Neural progenitor cell (in vitro differentiated cells): ENCODE measurements at places on chromosomes 6 and 20.

- DNase-seq: no peak
Observed at GRCh38 chr20:21523281-21523868, 9.5 kb upstream of the NKX2-2 start.

DNA sequence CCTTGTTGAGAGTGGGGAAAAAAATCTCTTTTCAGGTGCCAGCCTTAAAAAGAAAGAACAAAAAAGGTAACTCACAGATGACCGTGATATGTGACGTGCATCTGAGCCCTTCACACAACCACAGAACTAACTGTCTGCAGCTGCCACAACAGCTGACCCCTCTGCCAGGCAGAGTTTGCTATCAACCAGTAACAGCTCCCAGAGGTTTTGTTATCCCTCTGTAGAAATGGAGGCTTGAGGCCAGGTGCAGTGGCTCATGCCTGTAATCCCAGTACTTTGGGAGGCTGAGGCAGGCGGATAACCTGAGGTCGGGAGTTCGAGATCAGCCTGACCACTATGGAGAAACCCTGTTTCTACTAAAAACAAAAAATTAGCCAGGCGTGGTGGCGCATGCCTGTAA lies 42.8 kb downstream of the SLC52A3 start:
- DNase-seq: no peak

GRCh38 chr6:3569816-3570215 lies 113.0 kb upstream of the SLC22A23 start:
- DNase-seq: no peak

- no peak for DNase-seq
Observed at GRCh38 chr20:36988494-36988966, 37.0 kb upstream of the SAMHD1 start.

- no peak for DNase-seq
Observed at GRCh38 chr6:135566311-135567068, 69.0 kb upstream of the AHI1 start.

- DNase-seq: no peak
Observed at GRCh38 chr20:54266844-54267243, 59.0 kb downstream of the PFDN4 start.

DNA sequence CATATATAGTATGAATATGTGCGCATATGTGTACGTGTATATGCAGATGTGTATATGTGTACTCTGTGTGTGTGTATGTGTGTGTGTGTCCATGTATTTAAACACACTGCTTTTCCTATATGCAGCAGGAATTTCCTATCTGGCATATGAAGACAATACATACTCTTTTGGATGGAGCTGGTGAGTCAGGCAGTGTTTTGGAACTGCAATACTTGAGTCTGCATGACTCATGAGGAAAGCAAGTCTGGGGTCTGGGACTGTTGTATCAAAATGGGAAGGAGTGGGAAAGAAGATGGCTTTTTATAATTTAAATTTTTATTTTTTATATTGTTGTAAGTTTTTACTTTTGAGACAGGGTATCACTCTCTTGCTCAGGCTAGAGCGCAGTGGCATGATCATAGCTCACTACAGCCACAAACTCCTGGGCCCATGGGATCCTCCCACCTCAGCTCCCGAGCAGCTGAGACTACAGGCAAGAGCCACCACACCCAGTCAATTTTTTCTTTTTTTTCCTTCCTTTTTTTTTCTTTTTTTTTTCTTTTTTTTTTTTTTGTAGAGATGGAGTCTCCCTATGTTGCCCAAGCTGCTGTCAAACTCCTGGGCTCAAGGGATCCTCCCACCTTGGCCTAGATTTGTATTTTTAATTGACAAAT lies 72.2 kb downstream of the ATXN1 start:
- DNase-seq: no peak

DNA sequence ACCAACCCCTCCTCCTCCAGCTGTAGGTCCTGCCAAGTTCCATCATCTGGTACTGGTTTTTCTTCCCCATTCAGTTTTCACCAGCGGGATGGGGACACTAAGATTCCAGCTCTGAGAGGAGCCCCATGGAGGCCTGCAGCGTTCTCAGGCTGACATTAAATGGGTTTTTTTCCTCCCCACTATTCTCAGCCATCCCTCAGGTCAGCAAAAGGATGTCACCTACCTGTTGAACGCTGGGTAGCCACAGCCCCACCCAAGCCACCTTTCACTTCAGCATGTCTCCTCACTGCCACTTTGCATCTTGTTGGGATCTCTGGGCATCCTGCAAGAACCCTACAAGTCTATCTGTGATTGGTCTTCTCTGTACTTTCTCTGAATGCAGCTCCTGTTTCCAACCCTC lies 6.8 kb downstream of the KCNK17 start:
- no peak for DNase-seq

- DNase-seq: no peak
Observed at GRCh38 chr20:62266340-62266739, 28.0 kb downstream of the OSBPL2 start.

DNA sequence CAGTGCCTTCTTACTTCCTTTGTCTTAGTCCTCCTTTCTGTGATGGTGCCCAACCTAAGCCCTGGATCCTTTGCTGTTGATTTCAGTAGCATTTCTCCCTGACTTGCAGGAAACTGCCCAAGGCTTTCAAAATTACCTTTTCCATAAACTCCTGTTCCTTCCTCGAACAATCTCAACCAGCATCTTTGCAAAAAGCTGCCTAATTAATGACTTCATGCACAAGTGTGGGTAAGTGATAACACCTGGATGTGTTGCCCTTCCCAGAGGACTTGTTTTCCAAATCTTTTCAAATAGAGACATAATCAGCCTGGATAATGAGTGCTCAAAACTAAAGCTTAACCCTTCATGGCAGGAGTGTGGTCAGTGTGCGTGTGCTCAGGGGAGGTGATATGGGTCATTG lies 118.0 kb downstream of the PCSK2 start:
- no peak for DNase-seq

DNA sequence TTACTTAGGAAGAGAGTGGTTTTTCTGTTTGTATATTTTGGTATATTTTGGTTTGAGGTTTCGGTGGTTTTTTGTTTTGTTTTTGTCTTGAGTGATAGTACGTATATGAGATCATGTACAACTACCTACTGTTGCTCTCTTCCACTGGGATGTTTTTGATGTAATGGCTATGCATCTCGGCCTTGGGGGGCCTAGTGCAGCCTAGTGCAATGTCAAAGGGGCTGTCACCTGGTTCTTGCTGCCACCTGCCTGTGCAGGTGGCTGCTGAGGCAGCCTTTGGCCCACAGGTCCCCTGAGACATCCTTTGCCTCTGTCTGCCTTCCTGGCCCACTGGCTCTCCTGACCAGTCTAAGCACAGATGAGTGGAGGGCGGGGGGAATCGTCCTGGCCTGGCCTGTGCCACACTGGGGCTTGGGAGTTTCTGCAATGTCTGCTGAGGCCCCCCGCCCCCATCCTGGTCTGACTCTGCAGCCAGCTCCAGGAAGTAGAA lies 546.6 kb downstream of the CD83 start:
- no peak for DNase-seq

- no peak for DNase-seq
Observed at GRCh38 chr20:24620937-24621519, 151.6 kb downstream of the SYNDIG1 start.

GRCh38 chr6:72824833-72825232 lies 203.0 kb downstream of the KCNQ5 start:
- no peak for DNase-seq

- DNase-seq: no peak
Observed at GRCh38 chr6:38935051-38935450, 113.5 kb upstream of the GLP1R start.

- DNase-seq: no peak
Observed at GRCh38 chr6:135334169-135334568, 153.1 kb downstream of the MYB start.

GRCh38 chr20:36017048-36017951 lies 48.9 kb downstream of the CNBD2 start:
- DNase-seq: no peak

DNA sequence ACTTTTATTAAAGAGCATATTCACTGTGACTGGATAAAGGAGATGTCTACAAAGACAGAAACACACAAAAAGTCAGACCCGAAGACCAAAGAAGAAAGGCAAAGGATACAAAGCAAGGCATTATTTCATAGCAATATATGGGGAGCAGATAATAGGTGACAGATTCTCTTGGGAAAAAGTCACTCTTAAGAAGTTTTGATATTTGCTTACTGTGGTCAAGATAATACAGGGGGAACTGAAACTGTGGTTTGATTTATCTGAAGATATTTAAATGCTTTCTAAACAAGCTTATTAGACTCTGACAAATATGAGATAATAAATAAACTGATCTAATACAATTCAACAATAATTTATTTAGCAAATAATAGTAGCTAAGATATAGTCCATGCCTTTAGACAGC lies 14.7 kb downstream of the CYP39A1 start:
- DNase-seq: no peak

GRCh38 chr6:127102299-127102698 lies 16.2 kb upstream of the RSPO3 start:
- no peak for DNase-seq

- DNase-seq: no peak
Observed at GRCh38 chr6:19013026-19013705, 626.0 kb downstream of the RNF144B start.

DNA sequence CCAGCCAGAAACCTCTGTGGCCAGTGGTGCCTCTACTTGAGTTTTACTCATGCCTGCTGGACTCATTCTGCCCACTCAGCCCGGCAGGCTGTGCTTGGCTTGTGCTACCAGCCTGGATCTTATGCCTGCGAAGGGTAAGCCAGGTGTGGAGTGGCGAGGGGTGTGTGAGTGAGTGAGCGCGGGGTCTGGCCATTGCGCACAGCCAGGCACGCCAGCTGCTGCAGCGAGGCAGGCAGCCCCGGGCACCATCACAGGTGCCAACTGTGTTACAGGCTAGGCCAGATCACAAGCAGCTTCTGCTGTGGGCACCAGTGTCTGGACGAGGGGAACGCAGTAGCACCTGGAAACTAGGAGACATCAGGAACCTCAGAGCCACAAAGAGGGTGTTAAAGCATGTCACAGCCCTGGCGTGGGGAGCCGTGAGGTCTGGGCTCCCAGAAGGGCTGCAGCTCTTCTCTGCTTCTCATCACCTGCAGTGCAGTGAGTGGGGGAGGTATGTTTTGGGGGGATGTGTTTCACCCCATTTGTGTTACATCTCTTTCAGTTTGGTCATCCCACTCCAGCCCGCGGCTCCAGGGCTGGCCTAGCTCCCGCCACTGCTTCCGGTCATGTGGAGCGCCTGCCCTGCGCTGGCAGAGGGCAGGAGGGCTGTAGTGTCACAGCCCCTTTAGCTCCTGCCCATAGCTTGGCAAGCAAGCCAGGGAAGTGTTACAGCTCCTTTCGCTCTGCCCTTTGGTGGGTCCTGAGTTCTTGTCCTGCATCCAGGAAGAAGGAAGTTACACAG lies 379.7 kb upstream of the IMPG1 start:
- DNase-seq: no peak

GRCh38 chr6:129733290-129733689 lies 23.3 kb upstream of the ARHGAP18 start:
- no peak for DNase-seq

DNA sequence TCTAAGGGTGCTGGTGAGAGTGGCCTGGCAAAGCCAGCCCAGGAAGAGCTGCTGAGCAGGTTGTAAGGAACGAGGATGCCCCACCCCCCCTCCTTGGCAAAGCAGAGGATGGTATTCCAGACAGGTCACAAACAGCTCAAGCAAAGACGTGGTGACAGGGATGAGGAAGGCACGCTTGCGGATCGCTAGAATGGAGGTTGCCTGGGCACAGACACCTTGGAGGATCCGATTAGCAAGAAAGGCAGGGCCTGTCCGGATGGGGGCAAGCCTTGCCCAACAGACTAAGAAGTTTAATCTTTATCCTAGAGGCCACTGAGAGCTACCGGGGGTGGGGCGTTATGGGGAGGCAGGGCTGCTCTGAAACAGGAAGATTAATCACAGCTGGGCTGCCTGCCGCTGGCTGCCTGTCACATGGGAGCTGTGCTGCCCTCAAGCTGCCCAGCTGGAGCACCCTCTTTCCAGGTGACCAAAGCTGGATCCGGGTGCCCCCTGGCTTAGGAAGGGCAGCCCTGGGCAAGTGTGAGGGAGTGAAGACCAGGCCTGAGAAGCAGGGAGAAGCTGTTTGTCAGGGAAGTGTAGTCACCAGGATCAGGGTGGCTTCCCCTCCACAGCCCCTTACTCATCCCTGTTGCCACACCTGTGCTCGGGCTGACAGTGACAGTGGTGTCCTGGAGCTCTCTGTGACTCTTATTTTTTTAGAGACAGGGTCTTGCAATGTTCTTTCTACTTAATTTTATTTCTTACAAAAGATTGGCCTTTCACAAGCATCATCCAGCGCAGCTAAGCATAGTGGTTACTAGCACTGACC lies 9.1 kb upstream of the MAPK13 start:
- DNase-seq: no peak

DNA sequence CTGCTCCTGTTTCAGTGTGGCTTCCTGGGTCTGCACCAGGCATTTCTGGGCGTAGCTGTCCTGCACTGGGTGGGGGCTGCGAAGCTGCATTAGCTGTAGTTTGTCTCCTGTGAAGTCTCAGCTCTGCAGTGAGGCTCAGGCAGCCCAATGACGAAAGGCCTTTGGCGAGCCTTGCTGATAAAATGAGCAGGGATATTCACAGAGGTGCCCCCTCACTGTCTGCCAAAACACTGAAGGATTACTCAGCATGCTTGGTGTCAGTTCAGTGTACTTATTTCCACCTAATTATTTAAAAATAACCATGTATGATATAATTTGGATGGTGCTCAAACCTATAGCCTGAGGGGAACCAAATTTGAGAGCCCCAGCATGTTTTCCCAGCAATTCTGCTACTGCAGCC lies 73.5 kb downstream of the ECT2L start:
- DNase-seq: peak; percentile 19

GRCh38 chr6:163745536-163746400 lies 331.2 kb downstream of the QKI start:
- peak; percentile 20 for DNase-seq

- DNase-seq: no peak
Observed at GRCh38 chr6:118581489-118581959, 33.4 kb downstream of the PLN start.

DNA sequence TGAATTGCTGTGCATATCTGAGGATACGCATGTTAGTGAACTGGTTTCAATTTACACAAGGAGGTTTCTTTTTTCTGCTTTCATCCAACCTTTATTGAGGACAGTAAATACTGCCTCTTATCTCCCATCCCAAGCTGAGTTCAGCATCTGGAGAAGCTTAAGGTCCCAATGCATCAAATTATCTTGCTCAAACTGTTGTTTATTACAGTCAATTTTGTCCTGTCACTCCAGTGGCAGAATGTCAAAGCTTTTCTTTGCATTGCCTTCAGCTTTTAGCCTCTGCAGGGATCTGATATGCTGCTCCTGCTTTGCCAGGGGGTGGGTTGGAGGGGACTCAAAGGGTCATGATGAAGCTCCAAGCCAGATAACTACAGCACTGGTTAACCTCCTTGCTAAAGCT lies 435.4 kb upstream of the SOX4 start:
- DNase-seq: no peak

DNA sequence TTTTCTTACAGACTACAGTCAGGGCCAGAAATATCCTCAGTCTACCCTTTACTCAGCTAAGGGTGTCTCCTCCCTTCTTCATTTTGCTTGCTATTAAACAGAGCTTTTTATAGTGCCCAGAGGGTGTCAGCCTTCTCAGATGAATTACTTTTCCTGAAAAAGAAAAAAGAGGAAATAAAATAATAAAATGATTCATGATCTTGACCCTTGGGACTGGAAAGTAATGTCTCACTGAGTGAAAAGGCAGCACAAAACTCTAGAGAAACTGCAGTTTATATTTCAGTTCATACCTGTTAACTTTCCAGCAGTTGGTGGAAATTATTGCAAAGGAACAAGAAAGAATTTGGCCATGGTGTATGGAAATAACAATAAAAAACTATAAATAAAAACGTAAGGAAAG lies 170.6 kb downstream of the IBTK start:
- DNase-seq: no peak
